Stimulated activated CD8-positive, alpha-beta memory T cell treated with anti-CD3 and anti-CD28 coated beads, Interleukin-15, amount 100 ng/mL, for 1 hour (primary cell): ENCODE measurements at places on chromosomes 5 and 9.

DNA sequence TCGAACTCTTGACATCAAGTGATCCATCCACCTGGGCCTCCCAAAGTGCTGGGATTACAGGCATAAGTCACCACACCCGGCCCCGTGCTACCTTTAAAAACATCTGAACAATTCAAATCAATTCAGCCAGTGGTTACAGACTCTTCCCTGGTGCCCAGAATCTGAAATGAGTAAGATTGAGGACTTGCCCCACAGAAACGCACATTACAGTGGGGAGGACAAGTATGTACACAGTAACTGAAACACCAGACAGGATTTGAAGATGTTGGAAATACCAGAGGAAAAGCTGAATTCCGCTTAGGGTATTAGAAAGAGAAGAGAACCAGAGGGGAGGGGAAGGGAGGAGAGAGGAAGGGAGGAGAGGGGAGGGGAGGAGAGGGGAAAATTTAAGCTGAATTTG, 17.8 kb downstream of the NIM1K start:
- DNase-seq: no peak

DNA sequence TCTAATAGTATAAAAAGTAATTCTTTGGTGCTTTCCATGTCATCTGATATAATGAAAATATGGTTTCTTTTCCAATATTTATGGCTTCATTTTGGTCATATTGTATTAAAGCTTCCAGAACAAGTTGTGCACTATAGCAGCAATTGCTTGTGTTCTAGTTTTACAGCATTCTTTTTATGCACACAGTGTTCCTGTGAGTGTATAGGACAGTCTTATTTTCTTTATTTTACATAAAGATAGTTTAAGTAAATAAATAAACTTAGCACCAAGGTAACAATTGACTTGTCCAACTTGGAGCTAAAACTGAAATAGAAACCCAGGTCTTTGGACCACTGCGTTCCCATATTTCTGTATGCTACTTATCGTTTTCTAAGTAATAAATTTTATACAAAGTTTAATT, 38.9 kb downstream of the ATG10 start:
- DNase-seq: no peak

DNA sequence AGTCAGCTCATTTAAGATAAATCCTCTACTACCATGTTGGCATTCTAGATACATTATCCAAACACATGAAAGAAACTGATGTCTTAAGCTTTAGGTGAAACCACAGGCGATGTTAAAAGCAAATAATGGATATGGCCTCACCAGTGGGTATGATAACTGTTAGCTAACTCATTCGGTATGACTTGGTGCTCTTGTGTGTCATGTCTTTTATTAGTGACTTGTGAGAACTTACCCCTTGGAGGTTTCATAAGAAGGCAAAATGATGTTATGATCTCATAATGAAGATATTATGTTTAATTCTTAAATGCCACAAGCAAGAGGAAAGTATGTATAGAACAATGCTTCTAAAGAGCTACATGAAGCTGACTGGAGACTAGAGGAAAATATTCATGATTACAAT, 1227.0 kb downstream of the EFNA5 start:
- DNase-seq: no peak

GRCh38 chr9:87071473-87071872, 124.2 kb upstream of the GAS1 start:
- DNase-seq: no peak

GRCh38 chr5:149939546-149939945, 5.0 kb downstream of the PDE6A start:
- no peak for DNase-seq

DNA sequence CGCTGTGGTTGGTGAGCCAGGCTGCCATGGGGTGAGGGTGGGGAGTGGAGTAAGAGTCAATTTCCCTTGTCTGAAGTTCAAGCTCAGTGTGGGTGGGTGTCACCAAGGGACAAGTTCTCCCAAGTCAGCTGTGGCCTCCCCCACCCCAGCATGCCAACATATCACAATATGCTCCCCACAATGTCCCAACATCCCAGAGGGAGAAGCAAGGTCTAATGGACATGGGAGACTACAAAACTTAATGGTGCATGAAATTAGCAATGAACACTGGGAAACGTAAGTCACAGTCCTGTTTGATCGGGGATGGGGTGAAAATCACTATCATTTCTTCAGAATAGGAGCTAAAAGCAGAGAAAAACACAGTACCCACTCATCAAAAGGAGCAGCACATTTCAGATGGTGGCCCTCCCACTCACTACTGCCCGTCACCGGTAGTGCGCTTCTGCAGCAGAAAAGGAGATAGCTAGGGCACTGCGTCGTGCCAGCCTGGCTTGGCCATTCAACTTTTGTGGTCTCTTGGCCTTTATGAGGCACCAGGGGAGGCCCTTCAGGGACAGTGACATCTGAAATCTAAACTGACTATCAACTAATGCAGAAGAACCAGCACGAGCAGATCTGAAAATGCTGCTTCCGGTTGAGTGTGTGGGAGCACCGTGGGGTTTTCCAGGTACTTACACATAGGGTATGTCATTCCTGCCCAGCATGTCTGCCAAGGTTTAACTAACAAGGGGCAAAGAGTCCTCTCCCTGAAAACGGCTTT, 20.5 kb upstream of the NDFIP1 start:
- DNase-seq: no peak

DNA sequence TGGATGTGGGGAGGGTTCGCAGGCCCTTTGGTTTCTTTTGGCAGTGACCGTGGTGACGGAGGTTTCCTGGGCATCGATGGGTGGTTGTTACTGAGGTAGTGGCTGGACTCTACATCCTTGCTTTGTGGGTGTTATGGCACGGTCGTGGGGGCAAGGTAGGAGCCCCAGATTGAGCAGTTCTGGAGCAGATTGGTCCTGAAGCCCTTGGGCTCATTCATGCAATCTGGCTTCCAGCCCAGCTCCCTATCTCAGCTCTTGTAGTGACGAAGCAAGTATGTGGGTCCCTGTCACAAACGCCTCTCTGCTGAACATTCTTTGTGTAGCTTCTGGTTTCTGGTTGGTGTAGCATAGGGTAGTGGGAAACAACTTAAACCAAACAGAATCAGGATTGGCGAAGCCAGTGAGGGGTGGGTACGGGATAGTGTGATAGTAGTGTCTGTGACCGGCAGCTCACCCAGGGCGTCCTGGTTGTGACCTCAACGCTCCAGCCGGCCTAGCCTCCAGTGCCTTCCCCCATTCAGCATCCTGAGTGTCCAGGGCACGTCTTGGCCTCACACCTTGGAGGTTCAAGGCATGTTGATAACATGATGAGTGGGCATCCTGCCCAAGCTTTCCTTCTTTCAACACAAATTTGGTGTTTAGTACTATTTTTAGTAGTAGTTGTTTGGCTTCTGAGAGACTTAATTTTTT, 2.9 kb downstream of the NDUFS6 start:
- no peak for DNase-seq

DNA sequence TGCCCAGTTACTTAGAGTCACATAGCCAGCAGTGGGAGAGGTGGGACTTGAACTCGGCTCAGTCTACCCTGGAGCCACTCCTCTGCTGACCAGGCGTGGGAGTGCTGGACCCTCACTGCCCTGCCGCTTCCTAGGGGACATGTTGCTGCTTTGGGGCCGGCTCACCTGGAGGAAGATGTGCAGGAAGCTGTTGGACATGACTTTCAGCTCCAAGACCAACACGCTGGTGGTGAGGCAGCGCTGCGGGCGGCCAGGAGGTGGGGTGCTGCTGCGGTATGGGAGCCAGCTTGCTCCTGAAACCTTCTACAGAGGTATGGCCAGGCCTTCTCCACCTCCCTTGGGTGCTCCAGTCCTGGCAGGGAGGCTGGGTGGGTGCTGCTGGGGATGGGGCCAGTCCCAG, 3.4 kb upstream of the CACFD1 start:
- DNase-seq: no peak

GRCh38 chr5:43244823-43245565, 53.0 kb downstream of the NIM1K start:
- DNase-seq: no peak

DNA sequence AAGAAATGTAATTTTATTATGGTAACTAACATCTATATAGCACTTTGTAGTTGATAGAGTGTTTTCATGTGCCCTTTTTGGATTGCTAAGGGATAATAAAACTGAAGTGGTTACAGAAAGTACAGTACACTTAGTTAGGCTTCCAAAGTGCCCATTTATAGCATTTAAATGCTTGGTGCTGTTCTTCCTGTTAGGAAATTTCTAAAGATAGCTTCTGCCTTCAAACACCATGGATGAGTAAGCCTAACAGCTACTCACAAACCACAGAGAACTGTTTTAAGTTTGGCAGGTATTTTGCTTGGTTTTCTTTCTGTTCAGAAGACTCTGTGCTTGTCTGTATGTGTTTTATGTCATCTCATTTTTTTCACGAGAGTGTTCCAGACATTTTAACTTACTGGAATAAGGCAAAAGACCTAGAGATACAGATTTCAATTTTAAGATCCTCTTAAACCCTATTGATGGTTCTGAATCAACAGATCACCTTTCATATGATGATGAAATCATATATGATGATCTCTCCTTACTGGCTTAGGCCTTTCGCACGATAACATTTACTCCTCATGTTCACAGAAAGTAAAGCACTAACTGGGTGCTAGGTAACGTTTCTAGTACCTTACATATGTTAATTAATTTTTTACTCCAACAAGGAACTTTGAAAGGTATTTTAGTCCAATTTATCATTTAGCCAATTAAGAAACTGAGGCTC, 4.4 kb downstream of the RIMOC1 start:
- DNase-seq: no peak

DNA sequence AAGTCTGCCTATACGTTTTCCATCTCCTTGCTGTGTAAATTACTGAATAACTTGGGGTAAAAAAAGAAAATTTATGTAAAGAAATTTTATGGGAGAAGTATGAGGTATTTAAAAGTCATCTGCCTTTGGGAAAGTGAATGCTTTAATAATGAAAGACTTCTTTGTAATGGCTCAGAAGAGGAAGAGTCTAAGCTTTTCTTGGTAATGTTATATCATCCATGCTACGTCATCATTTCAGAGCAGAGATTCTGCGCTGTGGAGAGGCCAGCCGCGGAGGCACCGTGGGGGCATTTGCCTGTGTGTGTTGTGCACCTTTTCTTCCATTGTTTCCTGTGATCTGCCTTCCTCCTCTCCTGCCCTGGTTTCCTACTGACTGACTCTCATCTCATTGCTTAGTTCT, 78.2 kb downstream of the GOLM1 start:
- DNase-seq: no peak

GRCh38 chr5:52844885-52845284, 57.2 kb downstream of the ITGA1 start:
- no peak for DNase-seq

DNA sequence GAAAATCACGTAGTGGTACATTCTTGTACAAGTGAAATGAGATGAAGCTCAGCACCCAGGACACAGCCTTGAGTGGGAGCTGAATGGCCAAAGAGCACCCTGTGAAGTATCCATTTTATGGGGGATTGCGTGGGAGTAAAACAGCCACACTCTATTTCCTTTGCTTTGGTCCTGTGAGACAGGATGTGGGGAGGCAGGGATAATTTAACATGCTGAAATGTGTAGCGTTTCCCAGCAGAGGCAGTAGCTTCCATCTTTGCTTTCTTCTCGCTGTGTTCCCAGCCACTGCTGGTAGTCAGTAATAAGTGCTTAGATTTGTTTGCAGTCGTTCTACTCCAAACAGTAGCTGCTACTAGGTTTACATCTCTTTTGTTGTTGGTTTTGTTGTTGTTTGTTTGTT, 4.4 kb downstream of the IL31RA start:
- DNase-seq: no peak

DNA sequence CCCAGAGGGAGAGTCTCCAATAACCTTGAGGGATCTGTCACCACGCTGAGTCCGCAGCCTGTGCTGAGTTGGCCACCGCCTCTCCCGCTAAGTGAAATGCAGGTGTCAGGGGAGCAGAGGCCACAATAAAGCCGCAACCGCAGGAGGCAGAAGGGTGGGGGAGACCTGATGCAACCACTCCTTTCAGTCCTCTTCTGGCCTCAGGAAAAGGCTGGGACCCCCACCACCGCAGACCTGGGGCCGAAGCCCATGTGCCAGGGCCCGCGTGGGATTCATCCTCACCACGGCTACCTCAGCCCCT, 576 bp downstream of the MAP1B start:
- DNase-seq: no peak

GRCh38 chr9:134987906-134988700, 70.4 kb upstream of the FCN1 start:
- DNase-seq: no peak

- DNase-seq: no peak
Observed at GRCh38 chr9:89144238-89144637, 34.4 kb downstream of the SHC3 start.

DNA sequence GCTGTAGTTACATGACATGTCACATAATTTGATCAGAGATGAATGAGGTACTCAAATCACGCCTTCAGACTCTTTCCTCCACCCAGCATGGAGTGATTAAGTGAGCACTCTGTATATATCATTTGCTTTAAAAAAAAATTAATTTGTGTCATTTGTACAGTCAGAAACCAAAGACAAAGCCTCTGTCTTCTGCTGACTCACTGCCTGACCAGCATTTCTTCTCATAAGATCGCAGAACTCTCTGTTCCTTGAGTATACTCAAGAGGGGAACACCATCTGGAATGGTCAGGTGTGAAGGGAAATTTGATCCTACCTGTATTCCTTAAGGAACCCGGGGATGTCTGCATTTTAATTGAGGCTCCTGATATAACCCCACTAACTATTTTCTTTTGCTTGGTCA, 254.4 kb downstream of the FAM114A2 start:
- no peak for DNase-seq

DNA sequence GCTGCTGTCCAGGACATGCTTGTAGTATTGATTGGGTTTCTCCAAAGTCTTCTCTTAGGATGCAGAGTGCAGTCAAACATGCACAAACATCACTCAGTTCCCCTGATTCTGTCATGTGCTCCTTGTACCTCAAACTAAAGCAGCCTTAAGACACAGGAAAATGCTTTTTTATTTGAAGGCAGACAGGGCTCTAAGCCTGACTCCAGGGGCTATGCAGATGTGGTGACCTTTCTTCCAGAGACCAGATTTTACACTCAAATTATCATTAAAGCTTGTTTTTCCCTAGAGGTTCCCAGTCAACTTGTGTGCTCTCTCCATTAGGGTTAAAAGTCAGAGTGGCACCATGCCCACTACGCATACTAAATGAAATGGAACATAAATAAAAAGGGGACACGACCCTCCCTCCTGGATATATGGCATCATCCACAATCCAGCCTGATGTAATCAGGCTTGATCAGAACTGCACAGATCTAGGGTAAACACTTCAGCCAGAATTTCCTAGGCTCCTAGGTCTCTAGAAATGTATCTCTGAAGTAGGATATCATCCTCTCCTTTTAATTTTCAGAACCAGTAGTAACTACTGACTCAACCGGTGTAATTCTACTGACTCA, 771.1 kb downstream of the NR2F1-AS1 start:
- DNase-seq: no peak

DNA sequence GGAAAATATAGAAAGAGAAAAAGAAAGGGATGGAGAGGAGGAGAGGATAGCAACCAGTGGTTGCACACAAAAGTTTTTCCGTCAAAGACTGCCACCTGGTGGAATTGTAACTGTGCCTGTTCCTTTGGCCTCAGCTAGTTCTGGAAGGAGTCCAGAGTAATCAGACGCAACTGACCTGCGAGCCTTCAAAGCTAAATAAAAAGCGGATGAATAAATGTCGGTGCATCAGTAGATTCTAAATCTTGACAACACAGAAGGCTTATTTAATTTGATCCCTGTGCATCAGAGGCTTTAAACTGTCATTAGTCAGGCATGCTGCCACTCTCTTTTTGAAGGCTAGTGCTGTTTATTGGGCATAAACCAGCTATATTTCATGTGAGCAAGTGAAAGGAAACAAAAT, 132.9 kb upstream of the ACO1 start:
- peak; percentile 1 for DNase-seq

- no peak for DNase-seq
Observed at GRCh38 chr9:17936365-17936764, 357.5 kb downstream of the SH3GL2 start.

GRCh38 chr5:180291234-180291940, 496 bp downstream of the MAPK9 start:
- no peak for DNase-seq
